ENCODE measurements at places on chromosomes 16 and 17.

- DNase-seq: no peak
Observed at GRCh38 chr16:84614073-84614459, 3.8 kb downstream of the COTL1 start.

DNA sequence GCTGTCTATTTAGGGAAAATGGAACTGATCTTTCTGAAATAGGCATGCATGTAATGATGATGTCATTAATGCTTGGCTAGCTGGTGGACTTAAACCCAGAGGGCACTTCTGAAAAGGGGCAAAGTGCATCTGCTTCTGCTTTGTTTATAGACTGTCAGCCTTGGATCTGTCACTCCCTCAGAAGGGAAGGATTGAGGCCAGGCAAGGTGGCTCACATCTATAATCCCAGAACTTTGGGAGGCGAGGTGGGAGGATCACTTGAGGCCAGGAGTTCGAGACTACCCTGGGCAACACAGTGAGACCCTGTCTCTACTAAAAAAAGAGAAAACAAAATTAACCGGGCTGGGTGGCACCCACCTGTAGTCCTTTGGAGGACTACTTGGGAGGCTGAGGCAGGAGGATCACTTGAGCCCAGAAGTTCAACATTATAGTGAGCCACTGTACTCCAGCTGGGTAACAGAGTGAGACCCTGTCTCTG lies 185.5 kb downstream of the WWOX start:
- DNase-seq: no peak

DNA sequence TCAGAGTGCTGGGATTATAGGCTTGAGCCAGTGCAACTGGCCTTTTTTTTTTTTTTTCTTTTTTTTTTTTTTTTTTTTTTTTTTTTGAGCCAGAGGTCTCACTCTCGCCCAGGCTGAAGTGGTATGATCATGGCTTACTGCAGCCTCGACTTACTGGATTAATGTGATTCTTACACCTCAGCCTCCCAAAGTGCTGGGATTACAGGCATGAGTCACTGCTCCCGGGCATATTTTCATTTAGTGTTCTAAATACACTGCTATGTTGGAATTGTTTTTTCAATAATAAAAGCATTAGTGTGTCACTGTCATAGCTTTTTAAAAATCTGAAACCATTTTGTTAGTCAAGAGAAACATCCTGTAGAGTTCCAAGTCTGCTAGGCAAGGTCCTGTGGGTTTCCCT lies 40.3 kb downstream of the NDE1 start:
- DNase-seq: no peak

GRCh38 chr17:67051837-67052236 lies 7.5 kb downstream of the CACNG1 start:
- DNase-seq: no peak

DNA sequence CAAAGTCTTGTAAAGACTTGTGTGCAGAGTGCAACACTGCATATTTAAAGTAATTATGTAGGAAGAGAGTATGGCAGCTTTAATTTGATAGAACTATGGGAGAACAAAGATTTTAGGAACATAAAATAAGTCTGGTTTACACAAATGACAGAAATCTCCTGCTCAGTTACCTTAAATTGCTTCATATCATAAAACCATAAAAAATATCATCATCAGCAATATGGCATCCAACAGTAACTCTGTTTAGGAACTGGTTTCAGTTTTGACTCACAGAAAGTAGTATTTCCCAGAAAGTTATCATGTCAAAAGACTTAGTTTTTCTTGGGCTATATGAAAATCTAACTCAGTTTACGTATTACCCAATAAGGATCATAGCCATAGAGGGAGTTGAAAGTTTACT lies 292.1 kb upstream of the PMFBP1 start:
- DNase-seq: no peak

DNA sequence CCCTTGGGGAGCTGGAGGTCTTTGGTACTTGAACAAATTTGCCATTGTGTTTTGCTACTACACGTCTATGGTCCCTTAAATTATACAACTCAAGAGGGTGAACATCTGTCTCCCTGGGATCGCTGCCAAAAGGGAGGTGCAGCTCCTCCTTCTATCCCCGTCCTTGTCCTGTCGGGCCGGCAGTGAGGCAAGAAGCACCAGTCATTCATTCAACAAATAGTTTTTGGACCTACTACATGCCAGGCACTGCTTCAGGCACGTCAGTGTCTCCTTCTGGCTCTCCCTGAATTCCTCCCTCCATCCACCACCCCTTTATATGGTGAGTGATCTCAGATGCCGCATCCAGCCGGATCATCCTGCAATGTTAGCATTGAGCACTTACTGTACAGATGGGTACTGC lies 2.2 kb upstream of the RPL38 start:
- no peak for DNase-seq

- no peak for DNase-seq
Observed at GRCh38 chr17:77516902-77517301, 376.1 kb downstream of the SEC14L1 start.

DNA sequence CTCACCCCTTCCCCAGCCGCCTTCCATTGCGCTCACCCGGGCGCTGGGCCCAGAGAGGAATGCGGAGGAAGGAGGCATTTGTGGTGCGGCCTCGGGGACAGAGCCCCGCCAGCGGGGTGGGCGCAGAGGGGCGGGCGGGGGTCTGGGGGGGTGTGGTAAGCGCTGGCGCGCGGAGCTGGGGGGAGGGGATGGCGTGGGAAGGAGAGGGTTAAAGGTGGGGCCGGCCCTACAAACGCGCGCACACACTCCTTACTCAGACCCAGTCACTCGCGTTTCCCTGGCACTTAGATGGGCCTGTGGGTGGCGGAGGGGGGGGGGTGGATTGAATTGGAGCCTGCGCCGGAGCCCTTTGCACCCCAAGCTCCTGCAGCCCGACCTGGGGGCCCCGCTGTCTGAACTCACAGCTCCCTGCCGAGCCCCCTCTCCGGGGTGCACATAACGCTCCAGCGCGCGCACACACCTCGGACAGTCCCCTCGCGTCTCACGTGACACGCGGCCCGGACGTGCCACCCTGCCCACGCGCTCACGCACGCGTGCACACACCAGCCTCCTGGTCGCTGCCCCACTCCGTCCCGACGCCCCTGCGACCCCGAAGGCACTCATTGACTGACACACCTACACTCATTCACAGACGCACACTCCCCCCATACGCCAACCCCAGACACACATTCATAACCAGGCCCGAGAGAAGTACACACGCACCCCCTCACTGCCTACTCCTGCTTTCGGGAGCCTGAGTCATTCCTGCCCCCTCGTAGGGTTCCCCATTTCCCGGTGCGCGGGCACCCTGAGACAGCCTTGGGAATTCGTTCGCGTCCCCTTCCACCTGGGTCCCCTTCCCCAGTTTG lies 844 bp downstream of the TBKBP1 start:
- peak; percentile 70 for DNase-seq

GRCh38 chr16:84722068-84722467 lies 22.3 kb downstream of the USP10 start:
- no peak for DNase-seq

DNA sequence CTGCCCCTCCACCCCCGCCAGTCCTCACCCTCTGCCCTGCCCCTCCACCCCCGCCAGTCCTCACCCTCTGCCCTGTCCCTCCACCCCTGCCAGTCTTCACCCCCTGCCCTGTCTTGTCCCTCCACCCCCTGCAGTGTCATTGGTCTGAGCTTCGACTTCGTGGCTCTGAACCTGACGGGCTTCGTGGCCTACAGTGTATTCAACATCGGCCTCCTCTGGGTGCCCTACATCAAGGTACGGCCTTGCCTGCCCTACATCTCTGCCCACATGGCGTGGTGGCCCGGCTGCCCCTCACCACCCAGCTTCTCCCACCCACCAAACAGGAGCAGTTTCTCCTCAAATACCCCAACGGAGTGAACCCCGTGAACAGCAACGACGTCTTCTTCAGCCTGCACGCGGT lies 12.0 kb downstream of the TAX1BP3 start:
- no peak for DNase-seq

DNA sequence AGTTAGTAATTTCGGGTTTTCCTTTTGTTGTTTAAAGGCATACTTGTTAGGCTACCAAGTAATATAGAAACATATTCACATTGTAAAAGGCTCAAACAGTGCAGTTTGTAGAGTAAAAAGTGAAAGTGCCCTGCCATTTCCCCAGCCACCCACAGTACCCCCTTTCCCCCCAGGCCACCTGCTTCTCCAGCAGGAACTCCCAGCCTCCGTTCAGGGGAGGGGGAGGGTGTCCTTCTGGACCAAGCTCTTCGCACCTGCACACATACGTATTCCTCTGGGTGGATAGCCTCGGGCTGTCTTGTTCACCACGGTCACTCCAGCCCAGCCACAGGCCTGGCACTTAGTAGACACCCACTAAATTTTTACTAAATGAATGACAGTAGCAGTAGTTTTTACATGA lies 144.5 kb downstream of the CLEC16A start:
- no peak for DNase-seq

DNA sequence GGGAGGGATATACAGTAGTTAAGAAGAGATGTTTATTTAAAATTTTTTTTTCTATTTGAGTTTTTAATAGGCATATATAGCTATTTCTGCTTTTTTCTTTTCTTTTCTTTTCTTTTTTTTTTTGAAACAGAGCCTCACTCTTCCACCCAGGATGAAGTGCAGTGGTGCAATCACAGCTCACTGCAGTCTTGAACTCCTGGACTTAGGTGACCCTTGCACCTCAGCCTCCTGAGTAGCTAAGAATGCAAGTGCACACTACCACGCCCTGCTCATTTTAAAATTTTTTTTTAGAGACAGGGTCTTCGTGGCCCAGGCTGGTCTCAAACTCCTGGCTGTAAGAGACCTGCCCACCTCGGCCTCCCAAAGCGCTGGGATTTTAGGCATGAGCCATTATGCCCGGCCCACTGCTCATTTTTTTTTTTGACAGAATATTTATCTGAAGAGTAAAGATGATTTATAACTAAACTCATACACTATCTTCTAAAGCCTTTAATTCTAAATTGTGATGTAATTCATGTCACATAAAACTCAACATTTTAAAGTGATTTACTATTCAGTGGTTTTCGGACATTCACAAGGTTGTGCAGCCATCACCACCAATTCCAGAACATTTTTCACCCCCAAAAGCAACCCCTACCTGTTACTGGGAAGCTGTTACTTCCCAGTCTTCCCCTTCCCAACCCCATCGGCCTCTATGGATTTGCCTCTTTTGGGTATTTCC lies 106.0 kb downstream of the VPS53 start:
- no peak for DNase-seq

DNA sequence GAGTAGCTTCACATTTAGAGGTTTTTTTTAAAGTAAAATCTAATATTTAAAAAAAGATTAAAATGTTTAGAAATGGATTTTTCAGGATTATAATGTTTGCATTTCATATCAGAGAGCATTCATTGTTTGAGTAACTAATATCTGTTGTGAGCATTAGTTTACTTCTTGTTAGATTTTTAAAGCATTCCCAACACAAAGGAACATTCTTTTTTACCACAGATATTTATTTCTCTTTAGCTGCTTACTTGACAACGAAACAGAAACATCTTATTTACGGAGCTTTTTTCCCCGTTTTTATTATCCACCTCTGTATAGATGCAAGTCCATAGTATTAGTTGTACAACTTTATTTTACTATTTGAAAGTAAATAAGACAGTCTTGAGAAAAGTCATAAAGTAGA lies 53.0 kb downstream of the NFAT5 start:
- no peak for DNase-seq

DNA sequence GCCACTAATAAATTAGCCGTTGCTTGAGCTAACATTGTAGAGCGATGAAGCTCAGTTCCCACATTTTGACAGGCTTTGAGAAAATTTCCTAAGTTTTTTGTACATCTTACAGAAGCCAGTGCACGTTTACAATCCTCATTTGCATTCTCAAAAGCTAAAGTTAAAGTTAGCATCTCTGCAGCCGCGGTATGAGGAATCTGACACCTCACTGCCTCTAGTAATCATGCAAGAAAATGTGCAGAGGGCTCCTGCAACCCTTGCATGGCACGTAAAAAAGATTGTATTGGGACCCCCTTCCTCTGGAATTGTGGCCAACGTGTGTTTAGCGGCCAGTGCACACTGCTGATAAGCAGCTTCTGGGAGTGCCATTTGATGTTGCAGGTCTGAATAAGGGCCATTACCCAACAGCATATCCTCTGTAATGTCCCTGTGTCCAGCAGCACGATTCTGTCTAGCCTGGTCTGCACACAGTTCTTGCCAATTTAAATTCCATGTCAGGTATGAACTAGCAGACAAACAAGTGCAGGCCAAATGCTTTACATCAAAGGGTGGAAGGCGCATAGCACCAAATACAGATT lies 12.4 kb upstream of the ZNF689 start:
- no peak for DNase-seq

GRCh38 chr17:74736513-74737298 lies at the start of gene RAB37:
Gene RAB37 (plus strand): TSS chr17:74737256. CDS start chr17:74737273, 17 bp downstream.
- DNase-seq: peak; percentile 67

DNA sequence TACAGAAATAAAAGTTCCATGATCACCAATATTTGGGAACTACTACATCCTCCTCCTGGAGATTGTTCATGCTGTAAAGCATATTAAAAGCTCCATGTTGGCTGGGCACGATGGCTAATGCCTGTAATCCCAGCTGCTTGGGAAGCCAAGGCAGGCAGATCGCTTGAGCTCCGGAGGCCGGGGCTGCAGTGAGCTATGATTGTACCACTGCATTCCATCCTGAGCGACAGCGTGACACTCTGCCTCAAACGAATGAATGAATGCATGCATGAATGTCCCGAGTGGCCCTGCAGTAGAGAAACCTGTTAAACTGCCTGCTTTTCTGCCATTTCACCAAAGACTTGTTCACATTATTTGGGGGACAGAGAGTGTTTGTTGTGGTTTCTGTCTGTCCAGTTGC lies 15.0 kb downstream of the CNEP1R1 start:
- DNase-seq: no peak

DNA sequence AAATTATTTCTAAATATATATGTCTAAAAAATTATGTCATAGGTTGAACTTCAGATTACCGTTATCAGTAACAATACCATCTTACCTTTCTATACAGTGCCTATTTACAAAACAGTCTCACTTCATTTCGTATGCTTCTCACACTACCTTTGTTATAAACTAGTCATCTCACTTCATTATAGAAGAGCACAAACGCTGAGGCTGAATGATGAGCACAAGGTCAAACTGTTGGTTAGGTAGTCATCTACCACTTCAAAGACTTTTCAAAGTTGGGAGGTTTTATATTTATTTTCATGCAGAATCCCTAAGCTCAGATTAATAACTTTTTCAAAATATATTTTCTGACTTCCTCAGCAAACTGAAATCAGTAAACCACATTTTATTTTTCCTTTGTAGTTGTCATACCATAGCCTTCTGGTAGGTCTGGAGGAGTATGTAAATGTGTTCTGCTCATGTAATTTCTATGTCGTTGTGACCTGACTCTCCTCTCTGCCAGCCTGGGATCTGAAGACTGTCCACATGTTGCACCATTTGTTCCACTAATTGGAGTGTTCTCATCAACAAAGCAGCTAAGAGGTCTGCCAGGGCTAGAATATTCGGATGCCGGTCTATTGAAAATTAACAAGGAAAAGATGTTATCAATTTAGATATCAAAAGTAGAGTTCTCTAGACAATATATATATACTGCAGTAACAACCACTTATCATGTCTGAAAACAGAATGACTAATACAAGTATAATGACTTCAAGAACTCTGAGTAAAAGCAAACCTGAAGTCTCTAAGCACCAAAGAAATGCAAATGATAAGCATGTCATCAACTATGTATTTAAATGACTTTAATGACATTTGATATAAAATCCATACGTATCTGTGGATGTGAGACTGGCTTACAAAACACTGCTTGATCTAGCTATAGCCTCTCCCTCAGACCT lies 73.9 kb downstream of the CEP95 start:
- DNase-seq: no peak
